Bronchus fibroblast of lung (primary cell): ENCODE measurements at places on chromosomes 2 and 18. TPM values are rescaled to one million over a fixed set of nuclear protein-coding genes. Genes with fewer than 3 reads are reported as not detected.

Gene R3HDM1
- total RNA-seq, result 10.3 and 11.1 TPM in 2 replicates

Gene KYNU
- 1.0 and 1.3 TPM in 2 replicates for total RNA-seq

Gene SKA1
- 28.5 and 32.6 TPM in 2 replicates for total RNA-seq

Gene LOXHD1
- not detected in 2 replicates for total RNA-seq

Gene SPC25
- total RNA-seq, result 12.9 and 14.8 TPM in 2 replicates

Gene SDC1
- total RNA-seq, result 30.6 and 37.7 TPM in 2 replicates

Gene NGEF
- 1.9 and 2.2 TPM in 2 replicates for total RNA-seq

Gene AOX1
- total RNA-seq, result 27.8 and 36.7 TPM in 2 replicates

Gene NYAP2
- not detected in 2 replicates for total RNA-seq

Gene KLHL29
- 2.5 TPM in 2 replicates for total RNA-seq

Gene TTR
- total RNA-seq, result not detected in 2 replicates

Gene SERPINB5
- 0.15 TPM in 1 of 2 replicates, not detected in the other for total RNA-seq

Gene SCYGR7
- total RNA-seq, result not detected in 2 replicates

Gene BOK
- 29.7 and 36.5 TPM in 2 replicates for total RNA-seq

Gene LCLAT1
- 11.1 and 16.8 TPM in 2 replicates for total RNA-seq

Gene AP1S3
- total RNA-seq, result 1.2 and 2.2 TPM in 2 replicates

Gene ADD2
- total RNA-seq, result under 0.01 and 0.59 TPM in 2 replicates

Gene PJVK
- total RNA-seq, result 0.84 and 0.89 TPM in 2 replicates

Gene CXCR1
- total RNA-seq, result not detected in 2 replicates

Gene OSR1
- 19.8 and 22.9 TPM in 2 replicates for total RNA-seq

Gene SNORC
- total RNA-seq, result 1.5 and 9.9 TPM in 2 replicates

Gene CHST10
- total RNA-seq, result 10.7 and 19.3 TPM in 2 replicates

Gene GALNT5
- total RNA-seq, result 9.5 and 11.1 TPM in 2 replicates

Gene ARHGAP28
- 7.4 and 8.2 TPM in 2 replicates for total RNA-seq

Gene GATA6
- 9.8 and 10.9 TPM in 2 replicates for total RNA-seq

Gene PNPT1
- 15.2 and 16.6 TPM in 2 replicates for total RNA-seq

Gene KCNG2
- total RNA-seq, result 1.9 and 3.9 TPM in 2 replicates

Gene PRSS56
- not detected in 2 replicates for total RNA-seq

Gene MLPH
- 26.6 and 27.2 TPM in 2 replicates for total RNA-seq

Gene REG3A
- total RNA-seq, result not detected in 2 replicates

Gene DOK6
- total RNA-seq, result 0.15 and 0.17 TPM in 2 replicates
